ENCODE measurements at places on chromosomes 1 and 21.
A peak's percentile ranks its signal among the peaks of the same experiment; 100 is the strongest.

DNA sequence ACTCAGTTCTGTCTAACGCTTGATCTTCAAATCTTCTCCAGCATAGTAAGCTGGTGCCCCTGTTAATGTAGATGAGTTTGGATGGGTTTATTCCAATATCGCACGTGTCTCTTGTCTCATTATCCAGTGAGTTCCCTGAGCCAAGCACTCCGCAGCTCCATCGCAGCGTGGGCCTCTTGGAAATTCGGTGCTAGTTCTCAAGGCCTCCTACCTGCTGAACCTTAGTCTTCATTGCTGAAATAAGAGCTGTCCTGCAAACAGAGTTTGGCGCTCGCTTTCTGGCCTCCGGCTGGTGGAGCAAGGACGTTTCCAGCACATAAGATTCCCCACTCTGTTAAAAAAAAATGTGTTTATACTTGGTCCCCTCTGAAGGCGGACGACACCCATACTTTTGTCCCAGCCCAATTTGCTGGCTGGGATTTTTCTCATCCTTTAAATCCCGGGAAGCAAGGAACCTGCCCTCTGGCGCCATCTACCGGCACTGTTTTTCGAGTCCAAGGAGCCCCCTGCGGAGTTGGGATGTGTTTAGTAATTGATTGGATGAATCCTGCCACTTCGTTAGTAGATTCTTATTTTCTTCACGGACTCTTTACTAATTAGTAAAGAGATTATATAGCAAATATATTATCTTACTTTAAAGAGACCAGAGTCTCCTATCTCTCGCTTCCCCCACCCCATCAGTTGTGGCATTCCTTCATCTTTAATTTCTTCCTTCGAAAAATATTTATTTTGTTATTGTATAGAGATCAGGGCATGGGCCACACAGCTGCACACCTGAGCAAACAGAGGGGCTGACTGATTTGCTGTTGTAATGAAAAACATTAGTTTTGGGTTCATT, 14.7 kb downstream of the JUN start:
- no peak for DNase-seq

DNA sequence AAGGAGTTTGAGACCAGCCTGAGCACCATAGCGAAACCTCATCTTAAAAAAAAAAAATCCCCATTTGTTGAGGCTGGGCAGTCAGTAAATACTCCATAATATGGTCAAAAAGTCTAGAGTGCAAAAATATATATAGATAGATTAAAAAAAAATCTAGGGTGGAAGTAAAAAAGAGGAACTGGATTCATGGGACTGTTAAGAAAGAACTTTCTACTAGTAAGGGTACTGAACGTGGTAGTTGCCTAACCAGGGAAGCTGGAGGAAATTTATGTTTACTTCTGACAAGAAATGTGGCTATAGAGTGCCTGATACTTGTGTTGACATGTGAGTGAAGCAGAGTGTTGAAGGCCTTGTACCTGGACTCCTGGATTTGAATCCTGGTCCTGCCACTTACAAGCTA, 265.9 kb upstream of the FAM78B start:
- DNase-seq, result no peak

- no peak for DNase-seq
Measured at GRCh38 chr1:88825721-88826120, 65.6 kb downstream of the GTF2B start.

DNA sequence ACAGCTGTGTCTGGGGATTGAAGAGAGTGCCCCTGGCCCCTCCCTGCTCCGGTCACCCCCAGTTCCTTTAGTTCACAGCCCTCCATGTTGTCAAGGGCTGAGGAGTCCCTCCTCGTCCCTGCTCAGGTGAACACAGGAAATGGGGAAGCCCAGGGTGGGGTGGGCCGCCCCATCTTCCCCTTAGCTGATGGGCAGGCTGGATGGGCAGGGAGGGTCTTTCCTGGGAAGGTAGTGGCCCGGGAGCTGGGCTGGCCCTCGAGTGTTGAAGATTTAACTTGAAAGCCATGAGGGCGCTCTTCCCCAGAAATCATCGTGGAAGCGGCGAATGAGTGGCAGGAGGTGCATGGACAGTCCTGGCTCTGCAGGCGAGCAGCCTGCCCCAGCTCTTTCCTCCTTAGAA, 18.3 kb upstream of the NPHP4 start:
- no peak for DNase-seq

GRCh38 chr1:54328066-54328636, 78.0 kb downstream of the SSBP3 start:
- DNase-seq, result peak; percentile 5

- no peak for DNase-seq
Measured at GRCh38 chr21:40926238-40926637, 79.3 kb upstream of the DSCAM start.

DNA sequence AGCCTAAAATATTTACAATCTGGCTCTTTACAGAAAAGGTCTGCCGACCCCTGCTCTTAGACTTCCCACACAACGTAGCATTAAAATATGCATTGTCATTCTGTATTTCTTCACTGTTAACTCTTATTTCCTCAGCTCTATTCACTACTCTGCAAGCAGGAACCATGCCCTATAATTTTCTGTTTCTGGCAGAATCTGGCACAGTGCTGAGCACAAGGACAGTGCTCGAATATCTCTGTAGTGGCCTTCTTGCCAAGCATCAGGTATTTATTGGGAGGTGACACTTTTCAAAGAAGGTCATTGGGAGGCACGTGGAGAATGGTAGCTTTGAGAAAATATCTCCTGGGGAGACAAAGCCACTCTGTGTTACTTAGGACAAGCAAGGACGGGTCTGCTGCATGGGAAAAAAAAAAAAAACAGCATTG, 77.9 kb downstream of the PSMG1 start:
- no peak for DNase-seq

DNA sequence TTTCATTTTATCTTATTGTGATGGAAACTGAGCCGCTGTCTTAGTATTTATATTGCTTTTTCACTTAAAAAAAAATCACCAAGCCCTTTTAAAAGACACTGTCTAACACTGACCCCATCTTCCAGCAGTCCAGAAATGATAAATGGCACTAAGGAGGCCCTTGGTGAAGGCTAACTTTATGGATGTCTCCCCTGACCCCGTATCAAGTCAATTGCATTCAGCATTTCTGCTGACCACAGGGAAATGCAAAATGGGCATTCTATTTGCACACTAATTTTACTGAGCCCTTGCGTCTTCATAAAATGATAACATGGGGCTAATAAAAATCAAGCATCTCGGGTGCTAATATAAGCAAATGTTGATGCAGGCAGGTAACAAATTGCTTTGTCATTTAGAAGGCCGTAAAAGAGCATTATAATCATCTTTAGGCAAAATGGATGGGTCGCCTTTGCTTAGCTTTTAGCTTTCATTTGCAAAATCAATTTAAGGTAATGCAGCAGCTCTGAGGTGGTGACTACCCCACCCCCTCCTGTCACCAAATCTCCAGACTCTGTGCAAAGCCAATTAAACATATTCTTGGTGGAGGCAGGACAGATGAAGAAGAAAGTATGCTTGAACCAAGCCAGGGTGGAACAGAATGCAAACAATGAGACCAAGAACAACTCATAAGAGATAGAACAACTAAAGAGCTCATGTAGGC, 110.8 kb downstream of the BEND5 start:
- DNase-seq, result no peak

GRCh38 chr1:14149431-14149830, 449.1 kb upstream of the KAZN start:
- no peak for DNase-seq

GRCh38 chr1:247332623-247333361, 1.1 kb upstream of the ZNF496 start:
- DNase-seq, result no peak

Measured in GM12864 (cell line).